IPS DF 6.9 (cell line): ENCODE measurements at places on chromosomes 11 and 22.

- DNase-seq = no peak
Observed at GRCh38 chr22:39239561-39240423, 5.0 kb downstream of the PDGFB start.

DNA sequence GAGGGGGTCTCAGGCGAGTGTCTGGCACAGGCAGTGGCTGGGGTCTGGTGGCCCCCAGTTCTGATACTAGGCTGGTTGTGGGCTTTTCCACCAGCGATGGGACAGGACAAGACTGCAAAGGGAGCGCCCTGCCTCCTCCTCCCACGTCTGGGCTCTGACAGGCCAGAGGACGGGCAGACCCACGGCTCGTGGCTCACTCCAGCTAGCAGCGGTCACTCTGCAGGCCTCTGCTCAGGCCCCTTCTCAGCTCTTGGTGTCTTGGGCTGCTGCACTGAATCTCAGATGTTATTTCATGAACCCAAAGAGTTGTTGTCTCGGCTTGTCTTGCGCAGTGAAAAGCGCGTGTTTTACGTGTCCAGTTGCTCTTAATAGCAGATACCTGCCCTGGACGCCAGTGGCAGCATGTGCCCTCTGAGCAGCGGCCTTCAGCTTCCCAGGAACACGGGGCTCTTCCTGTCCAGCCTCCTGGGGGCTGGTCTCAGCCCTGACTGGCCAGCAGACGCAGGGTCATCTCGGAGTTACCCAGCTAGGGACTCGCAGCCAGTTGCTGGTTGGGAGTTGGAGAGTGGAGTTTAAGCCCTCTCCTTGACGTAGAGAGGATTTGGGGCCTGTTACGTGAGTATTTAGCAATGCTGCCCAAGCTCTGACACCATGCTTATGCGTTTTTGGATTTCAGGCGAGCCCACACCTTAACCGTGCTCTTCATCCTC, 9.6 kb downstream of the PTDSS2 start:
- no peak for DNase-seq

- no peak for DNase-seq
Observed at GRCh38 chr22:42772647-42773046, 52.0 kb upstream of the A4GALT start.

DNA sequence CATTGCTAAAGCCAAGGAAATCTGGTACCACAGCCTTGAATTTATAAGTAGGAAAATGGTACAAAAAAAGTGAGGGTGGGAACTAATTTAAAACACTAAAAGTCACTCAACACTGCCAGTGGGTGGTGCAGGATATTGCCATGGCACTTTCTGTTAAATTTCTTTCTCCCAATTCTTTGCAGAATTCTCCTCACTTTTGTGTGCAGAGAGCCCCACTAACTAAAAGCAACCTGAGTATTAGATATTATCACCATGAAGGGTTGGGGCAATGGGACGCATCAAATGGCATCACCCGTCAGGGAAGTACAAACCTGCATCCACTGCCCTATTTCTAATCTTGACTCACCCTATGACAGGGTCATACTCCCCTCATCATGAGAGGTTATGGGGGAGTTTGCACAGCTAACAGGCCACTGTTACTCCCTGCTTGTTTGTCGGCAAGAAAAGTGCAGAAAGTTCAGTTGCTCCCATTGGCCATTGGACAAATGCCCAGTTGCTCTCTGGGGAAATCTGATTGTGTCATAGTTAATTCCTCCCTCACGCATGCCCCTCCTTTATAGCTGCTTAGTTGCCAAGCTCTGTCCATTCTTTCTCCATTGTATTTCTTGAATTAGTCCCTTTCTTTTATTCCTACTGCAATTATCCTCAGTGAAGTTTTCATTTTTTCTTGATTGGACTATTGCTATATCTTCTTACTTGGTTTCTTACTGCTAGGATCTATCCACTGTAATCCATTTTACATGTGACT, 93.8 kb upstream of the BLID start:
- DNase-seq = no peak

- DNase-seq = no peak
Observed at GRCh38 chr22:24975125-24975640, 22.7 kb downstream of the KIAA1671 start.

- DNase-seq = no peak
Observed at GRCh38 chr11:72724021-72724551, 28.1 kb downstream of the ARAP1 start.

DNA sequence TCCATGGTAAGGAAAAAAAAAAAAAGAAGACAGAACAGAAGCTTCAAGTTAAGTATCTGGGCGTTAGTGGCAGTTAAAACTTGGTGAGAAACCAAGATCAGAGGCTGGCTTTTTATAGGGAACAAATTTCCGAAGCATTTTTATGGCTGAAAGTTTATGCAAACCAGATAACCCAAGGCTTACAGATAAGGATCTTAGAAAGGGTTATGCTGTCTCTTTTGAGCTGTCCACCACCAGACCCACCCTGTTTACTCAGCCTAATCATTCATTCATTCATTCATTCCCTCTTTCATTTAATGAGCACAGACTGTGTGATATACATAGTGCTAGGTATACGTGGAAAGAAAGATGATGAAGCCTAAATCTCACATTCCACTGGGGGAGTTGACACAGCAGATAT, 89.5 kb downstream of the ME3 start:
- no peak for DNase-seq

DNA sequence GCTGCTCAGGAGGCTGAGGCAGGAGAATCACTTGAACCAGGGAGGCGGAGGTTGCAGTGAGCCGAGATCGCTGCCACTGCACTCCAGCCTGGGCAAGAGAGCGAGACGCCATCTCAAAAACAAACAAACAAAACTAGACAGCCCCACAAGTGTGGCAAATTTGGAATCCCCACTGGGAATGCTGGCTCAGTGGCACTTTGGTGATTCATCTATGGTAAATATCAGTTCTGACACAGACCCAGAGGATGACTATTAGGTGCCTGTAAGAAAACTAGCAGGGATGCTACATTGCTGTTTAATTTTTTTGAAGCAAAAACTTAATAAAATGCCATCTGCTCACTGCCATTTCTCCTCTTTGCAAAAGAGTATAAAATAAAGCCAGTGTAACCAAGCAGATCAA, 107.9 kb downstream of the NAT10 start:
- no peak for DNase-seq

GRCh38 chr11:39932966-39933365, 1526.5 kb downstream of the LRRC4C start:
- DNase-seq = no peak

DNA sequence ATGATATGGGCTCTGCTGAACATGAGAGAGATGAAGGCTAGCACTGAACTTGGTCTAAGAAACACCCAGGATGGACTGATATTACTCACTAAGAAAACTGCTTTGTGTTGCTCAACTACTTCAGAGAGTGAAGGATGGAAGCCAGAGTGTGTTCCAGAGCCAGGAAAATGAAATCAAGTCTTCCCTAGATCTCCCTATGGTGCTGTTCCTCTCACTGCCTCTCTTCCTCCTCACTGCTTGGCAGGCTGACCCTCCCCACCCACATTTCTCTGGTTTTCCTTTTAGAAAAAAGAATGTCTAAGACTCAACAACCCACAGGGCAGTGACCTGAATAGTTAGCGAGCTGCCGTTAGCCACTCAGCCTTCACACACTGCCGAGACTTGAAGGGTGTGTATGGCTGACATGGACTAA, 65.6 kb downstream of the CCDC81 start:
- no peak for DNase-seq

DNA sequence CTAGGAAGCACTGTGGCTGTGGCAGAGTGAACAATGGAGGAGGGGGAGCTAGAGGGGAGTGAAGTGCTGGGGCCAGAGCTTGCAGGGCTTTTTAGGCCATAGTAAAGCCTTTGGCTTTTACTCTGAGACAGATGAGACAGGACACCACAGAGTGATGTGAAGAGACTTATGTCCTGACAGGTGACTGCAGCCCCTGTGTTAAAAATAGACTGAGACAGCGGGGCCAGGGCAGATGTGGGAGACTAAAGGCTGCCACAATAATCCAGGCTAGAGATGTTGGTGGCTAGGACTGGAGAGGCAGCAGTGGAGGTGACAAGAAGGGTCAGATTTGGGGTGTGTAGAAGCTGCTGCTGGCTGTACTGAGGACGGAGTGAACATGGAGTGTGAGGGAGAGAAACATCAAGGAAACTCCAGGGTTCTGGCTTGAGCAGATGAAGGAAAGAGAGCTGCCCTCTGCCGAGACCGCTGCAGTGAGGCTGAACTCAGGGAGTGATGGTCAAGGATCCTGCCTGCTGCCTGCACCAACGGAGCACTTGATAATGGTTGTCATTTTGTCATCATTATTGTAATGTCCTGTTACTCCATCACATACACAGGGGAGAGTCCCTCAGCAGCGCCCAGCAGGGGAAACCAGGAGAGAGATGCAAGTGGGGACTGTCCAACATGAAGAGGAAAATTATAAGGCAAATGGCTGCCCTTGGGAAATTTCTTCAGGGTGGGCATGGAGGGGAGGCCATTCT, 27.4 kb downstream of the SLC43A1 start:
- DNase-seq = no peak

DNA sequence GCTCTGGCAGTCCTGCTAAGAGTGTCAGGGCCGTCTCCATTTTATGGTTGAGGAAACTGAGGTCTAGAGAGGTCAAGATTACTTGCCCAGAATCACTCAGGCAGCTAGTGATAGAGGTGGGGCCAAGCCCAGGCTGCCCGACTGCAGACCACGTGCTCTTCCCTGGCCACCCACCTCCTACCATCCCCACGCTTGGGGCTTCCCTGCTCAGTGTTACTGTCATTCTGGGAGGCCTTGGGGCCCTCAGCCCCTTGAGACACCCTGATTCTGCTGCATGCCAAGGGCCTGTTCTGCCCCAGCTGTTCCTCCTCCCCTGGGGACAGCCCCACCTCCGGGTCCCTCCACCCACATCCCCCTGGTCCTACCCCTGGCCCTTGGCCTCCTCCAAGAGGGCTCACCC, 17.2 kb upstream of the TAB1 start:
- no peak for DNase-seq

- DNase-seq = no peak
Observed at GRCh38 chr11:86624366-86624765, 48.0 kb downstream of the ME3 start.

GRCh38 chr11:37721485-37721884, 1123.4 kb upstream of the RAG2 start:
- no peak for DNase-seq

GRCh38 chr11:103112364-103112763, 3.1 kb downstream of the DYNC2H1 start:
- no peak for DNase-seq

DNA sequence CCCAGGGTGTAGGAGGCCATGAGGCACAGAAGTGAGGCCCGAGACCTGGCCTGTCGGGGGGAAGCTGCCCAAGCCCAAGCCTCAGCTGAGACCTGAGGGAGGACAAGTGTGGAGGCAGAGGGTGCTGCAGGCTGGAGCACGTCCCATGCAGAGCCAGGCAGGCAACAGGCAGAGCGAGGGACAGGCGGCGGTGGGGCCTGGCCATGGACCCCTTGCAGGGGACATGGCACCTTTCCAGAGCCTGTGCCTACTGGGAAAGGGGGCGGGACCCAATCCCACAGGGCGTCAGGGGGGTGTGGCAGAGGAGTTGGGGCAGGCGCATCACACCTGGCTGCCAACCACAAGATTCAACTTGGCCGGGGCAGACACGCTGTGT, 4.3 kb downstream of the TNNI2 start:
- DNase-seq = no peak

DNA sequence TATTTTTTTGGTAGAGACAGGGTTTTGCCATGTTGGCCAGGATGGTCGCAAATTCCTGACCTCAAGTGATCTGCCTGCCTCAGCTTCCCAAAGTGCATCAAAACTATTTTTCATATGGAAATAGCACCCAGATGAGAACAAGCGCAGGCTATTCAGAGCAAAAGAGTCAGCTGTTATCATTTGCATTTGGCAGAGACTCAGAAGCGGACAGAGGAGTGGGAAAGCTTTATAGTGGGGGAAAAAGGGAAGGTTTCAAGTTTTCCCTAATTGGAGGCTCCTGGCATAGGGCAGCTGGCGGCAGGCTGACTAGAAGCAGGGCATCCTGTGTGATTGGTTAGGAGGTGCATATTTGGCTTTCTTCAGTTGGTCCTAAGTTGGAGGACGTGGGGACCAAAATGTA, 20.2 kb downstream of the ATG13 start:
- DNase-seq = no peak

DNA sequence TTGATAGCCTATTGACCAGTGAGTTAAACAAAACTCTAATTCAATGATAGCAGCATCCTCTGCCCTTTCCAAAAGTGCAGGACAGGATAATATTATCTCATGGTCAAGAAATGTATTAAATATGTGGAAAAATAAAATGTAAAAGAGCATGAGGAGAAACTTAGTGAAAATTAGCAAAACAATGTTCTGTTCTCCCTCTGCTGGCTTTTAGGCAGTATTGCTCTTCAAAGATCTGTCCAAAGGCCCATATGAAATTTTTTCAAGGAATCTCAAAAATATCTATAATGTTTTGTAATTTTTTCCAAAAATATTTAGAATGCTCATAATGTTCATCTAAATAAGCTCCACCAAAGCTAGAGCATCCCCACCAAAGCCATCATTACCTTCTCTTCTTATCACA, 8.3 kb upstream of the ARL14EP start:
- no peak for DNase-seq

GRCh38 chr11:28524098-28524497, 415.9 kb downstream of the METTL15 start:
- no peak for DNase-seq

DNA sequence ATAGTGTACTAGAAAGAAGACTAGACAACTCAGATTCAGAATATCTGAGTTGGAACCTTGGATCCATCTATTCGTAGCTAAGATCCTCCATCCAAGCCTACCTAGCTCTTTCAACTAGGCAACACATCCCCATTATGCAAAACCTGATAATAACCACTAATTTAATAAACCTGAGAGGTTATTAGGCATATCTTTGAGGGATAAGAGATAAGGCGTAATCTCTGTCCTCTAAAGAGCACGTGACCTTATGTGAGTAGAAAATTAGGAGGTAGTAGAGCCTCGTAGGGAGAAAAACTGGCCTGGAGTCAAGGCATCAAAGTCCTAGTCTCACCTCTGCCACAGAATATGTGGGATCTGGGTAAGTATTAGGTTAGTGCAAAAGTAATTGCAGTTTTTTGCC, 87.8 kb downstream of the FAM168A start:
- DNase-seq = no peak

DNA sequence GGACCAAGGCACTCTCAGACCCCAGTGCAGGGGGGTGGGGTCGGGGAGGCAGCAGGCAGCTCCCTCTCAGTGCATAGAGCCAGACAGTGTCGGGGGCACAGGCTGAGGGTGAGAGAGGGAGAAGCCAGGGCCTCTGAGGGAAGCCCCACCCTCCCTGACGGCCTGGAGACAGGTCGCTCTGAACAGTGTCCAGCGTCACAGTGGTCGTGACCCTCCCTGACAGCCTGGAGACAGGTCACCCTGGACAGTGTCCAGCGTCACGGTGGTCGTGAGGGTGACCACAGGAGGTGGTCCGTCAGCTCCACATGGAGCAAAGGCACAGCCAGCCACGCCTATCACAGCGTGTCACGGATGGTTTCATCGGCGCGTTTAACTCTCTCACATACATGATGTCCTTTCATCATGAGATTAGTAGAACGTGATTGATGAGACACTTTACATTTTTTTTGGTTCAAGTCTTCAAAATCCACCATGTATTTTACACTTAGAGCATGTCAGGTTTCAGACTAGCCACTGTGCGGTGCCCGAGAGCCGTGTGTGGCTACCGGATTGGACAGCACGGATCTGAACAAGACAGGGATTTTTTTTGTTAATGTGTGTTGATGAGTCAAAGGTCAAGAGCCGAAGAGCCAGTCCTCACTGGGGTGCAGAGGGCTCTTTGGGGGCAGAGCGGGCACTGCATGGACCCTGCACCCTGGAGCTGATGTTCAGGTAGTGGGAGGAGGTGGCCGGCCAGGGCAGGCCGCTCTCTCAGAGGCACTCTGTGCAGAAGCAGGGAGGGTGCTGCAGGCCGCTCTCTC, 23.9 kb upstream of the PANX2 start:
- DNase-seq = no peak

GRCh38 chr11:120739780-120740179, 228.2 kb downstream of the GRIK4 start:
- DNase-seq = no peak
